ENCODE measurements at places on chromosomes 5 and 9.

GRCh38 chr5:122429545-122430318, 117.7 kb downstream of the SNCAIP start:
- DNase-seq: no peak
- no peaks in the 10 kb centered on the region for H3K36me3 ChIP-seq
- peaks cover 7% of the 10 kb centered on the region for H3K27me3 ChIP-seq
- no peak overlapping the region for H3K27ac ChIP-seq
- H3K4me1 ChIP-seq: no peaks in the 10 kb centered on the region
- no peak overlapping the region for H3K4me3 ChIP-seq

DNA sequence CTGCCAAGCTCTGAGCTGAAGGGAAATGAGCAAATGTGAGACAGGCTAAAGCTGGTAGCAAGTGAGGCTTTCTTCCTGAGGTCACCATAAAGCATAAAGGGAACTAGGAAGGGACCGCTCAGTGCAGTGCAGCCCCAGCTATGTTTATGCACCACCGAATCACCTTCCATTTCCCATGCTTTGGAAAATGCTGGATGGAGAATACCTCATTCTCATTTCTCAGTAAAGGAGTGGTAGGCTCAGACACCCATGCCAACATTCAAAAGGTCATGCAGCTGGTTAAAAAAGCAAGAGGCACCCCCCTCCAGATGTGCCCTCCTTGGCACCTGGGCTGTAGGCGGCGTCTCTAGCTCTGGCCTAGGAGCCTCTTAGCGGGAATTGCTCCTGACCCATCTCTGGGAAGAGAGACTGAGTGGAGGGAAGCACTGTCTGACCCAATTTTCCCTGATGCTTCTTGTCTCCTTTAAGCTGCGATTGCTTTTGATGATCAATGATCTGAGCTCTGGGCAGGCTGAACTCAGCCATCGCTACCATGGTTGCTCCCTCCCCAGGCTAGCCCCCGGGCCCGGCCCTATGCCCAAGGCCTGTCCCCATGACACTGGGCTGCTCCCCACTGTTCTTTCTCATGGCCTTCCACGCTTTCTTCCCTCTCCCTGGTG, 58.7 kb downstream of the ZNF354C start:
- H3K4me3 ChIP-seq: no peak overlapping the region
- DNase-seq: no peak
- H3K27me3 ChIP-seq: no peaks in the 10 kb centered on the region
- H3K4me1 ChIP-seq: no peaks in the 10 kb centered on the region
- H3K27ac ChIP-seq: no peak overlapping the region
- no peaks in the 10 kb centered on the region for H3K36me3 ChIP-seq

DNA sequence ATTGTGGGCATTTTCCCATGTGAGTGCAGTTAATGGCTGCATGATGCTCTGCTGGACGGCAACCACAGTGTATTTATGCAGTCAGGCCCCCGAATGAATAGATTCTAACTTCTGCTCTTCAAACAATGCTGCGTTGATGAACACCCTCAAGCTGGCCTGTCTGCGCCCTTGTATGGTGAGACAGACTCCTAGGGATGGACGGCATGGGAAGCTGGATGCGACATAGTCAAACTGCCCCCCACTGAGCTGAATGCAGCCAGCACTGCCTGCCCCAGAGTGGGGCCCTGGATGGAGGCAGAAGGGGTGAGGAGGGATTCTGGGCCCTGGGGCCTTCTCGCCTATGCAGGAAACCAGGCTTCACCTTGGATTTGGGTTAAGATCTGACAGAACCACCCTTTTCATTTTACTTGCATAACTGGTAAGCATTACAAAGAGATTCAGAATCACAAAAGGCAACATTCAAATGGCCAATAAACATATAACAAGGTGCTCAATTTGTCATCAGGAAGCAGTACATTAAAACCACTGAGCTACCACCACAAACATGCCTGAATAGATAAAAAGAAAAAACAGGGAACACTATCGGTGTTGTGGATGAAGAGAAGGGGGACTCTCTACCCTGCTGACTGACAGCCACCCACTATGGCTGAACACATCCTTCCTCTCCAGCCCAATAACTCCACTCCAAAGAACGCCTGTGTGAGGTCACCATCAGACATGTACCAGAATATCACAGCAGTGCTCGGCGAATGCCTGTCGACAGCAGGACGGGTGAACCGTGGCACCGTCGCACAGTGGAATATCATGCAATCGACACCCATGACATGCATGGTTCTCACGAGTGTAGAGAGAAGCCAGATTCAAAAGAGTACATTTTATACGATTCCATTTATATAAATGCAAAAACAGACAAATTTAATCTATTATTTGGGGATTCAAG, 79.1 kb downstream of the RAPGEF1 start:
- DNase-seq: no peak
- H3K27ac ChIP-seq: peak overlapping the region; percentile 96
- H3K4me3 ChIP-seq: no peak overlapping the region
- H3K4me1 ChIP-seq: peaks cover 64% of the 10 kb centered on the region
- no peaks in the 10 kb centered on the region for H3K27me3 ChIP-seq

- H3K36me3 ChIP-seq: no peaks in the 10 kb centered on the region
- no peak overlapping the region for H3K27ac ChIP-seq
- no peak for DNase-seq
These were observed 356.1 kb downstream of the TUSC1 start for GRCh38 chr9:25322142-25322541.

- H3K4me1 ChIP-seq: peaks cover 43% of the 10 kb centered on the region
- H3K36me3 ChIP-seq: peaks cover 23% of the 10 kb centered on the region
- no peaks in the 10 kb centered on the region for H3K27me3 ChIP-seq
- peak overlapping the region; percentile 87 for H3K27ac ChIP-seq
- DNase-seq: no peak
These were observed 6.0 kb downstream of the RPL37 start for GRCh38 chr5:40828690-40829661.

GRCh38 chr5:115840873-115841272, 492 bp downstream of the ATG12 start:
- no peak for DNase-seq
- peak overlapping the region; percentile 99 for H3K27ac ChIP-seq
- peaks cover 35% of the 10 kb centered on the region for H3K4me1 ChIP-seq
- H3K4me3 ChIP-seq: peak overlapping the region; percentile 98

DNA sequence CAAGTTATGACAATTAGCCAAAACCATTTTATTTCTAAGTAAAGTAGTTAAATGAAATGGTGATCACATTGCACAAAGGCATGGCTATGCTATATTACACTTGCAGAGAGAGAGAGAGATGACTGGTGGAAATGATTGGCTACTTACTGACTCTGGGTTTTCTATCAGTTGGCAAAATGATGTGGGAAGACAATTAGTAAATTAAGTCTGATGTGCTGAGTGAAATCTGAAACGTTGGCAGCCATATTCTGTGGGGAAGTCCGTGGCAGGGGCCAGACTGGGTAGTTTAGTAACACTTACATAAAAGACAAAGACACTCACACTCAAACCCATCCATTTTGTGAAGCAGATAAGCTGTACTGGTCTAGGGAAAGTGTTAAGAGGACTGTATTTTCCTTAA, 61.6 kb downstream of the ANXA1 start:
- peaks cover 44% of the 10 kb centered on the region for H3K27me3 ChIP-seq
- H3K4me3 ChIP-seq: no peak overlapping the region
- DNase-seq: no peak
- H3K36me3 ChIP-seq: peaks cover 2% of the 10 kb centered on the region

DNA sequence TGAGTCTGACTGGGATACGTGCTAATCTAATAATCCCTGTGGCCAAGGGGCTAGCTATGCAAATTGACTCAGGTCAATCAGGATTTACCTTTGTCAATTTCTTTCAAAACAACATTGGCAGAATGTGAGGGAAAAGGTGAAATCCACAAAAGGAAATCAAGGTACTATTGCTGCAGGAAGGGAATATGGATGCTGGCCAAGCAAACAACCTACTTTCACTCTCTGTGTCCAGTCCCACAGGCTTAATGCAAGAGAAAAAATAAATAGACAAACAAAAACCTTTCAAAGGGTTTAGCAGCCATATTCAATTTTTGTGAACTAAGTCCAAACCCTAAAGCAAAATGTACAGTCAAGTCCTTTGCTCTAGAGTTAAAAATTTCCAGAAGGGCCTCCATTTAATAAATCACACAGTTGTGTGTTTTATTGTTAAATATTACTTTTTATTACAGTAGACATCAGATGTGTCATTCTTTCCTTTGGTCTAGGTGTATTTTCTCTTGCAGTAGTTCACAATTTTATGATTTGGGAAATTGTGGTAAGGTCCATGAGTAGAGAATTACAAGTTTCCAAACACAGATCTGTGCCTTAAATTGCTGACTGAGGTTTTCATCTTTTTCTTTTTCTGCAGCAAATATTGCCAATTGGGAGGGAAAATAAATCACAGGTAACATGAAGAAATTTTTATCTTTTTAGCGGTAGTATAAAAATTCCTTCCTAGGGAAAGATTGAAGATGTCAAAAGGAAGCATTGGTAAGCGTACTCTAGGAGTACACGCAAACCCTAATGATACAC, 309.1 kb downstream of the DMAC1 start:
- peaks cover 13% of the 10 kb centered on the region for H3K27me3 ChIP-seq
- no peaks in the 10 kb centered on the region for H3K4me1 ChIP-seq
- no peak overlapping the region for H3K4me3 ChIP-seq
- no peak for DNase-seq

GRCh38 chr5:86864051-86864450, 246.3 kb downstream of the COX7C start:
- no peaks in the 10 kb centered on the region for H3K36me3 ChIP-seq
- DNase-seq: no peak
- H3K4me3 ChIP-seq: no peak overlapping the region
- peaks cover 60% of the 10 kb centered on the region for H3K27me3 ChIP-seq

DNA sequence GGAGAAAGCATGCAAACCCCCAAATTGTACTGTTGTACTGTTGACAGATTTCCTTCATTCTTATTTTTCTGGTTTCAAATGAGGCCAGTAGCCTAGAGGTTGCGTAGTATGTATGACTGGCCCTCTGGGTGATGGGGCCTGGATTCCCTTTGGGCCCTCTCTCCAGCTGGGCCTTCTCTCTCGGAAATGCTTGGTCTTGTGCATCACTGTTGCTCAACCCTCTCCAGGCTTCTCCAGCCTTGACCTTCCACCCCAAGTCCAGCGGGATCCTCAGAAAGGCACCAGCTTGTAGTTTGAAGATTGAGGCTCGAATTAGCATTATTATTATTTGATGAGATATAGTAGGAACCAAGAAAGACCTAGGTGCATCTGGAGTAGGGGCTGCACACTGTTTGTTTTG, 87.0 kb downstream of the ANGPTL2 start:
- peaks cover 11% of the 10 kb centered on the region for H3K36me3 ChIP-seq
- H3K27me3 ChIP-seq: no peaks in the 10 kb centered on the region
- H3K27ac ChIP-seq: no peak overlapping the region
- H3K4me1 ChIP-seq: peaks cover 3% of the 10 kb centered on the region

DNA sequence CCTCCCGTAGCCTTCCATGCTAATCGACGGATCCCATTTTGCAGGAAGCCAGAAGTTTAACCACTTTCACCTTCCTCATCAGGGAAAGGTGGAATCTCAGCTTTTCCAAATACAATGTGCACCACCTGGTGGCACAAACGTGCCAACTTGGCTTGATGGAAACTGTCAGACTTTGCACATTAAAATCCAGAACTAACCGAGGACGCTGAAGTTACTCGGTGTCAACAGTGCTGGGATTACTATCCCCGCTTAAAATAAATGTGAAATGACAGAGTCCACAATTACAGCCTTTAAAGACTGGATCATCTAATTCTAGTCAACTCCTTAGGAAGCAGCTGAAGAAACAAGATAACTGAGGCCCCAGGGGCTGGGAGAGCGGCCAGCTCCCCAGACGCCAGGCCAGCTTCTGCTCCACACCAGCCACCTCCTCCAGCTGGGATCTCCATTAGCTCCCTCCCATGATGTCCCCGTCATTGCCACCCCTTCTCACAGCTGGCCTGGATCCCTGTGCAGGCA, 50.1 kb upstream of the RETREG1 start:
- DNase-seq: no peak
- H3K4me1 ChIP-seq: no peaks in the 10 kb centered on the region
- peaks cover 10% of the 10 kb centered on the region for H3K27me3 ChIP-seq
- no peak overlapping the region for H3K27ac ChIP-seq
- no peaks in the 10 kb centered on the region for H3K36me3 ChIP-seq

DNA sequence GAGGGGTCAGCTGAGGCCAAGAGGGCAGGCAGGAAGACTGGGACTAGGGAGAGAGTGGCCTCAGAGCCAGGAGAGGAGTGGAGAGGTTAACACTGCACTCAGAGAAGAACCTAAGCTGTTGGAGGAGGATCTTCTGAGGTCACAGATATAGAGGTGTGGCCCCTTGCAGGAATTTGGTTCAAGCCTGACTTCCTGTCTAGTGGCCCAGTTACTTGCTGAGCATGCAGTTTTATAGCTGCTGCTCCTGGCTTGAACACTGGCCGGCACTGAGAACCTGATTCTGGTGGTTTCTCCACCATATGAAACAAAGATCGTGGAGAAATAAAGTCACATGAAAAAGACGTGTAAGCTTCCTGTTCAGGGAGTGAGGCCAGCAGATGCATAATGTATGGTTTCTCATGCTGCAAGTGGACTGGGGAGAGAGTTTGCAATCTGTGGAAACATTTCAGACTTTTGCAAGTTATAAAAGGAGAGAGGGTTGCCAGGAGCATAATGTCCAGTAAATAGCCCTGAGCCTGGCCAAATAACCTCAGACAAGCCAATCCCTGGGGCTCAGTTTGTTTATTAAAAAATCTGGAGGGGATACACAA, 82.6 kb downstream of the GALNT10 start:
- H3K36me3 ChIP-seq: no peaks in the 10 kb centered on the region
- H3K27ac ChIP-seq: peak overlapping the region; percentile 92
- H3K4me1 ChIP-seq: peaks cover 36% of the 10 kb centered on the region
- H3K4me3 ChIP-seq: peak overlapping the region; percentile 80
